Cerebellum (tissue), 4 donors: ENCODE measurements at places on chromosomes 16 and 17. TPM values are rescaled to one million over a fixed set of nuclear protein-coding genes. Genes with fewer than 3 reads are reported as not detected.

Gene KCTD13
- 20.3 TPM for total RNA-seq

Gene ITGA2B
- total RNA-seq = 4.7 TPM

Gene RHBDL3
- 5.0 TPM for total RNA-seq

Gene RPS15A
- total RNA-seq = 699 TPM

Gene CCL8
- total RNA-seq = 0.18 TPM

Gene ABCC3
- total RNA-seq = 0.82 TPM

Gene CHST5
- total RNA-seq = 0.45 TPM

Gene CACNG3
- total RNA-seq = 2.6 TPM
